HS-27A (cell line): ENCODE measurements at places on chromosomes 7 and 10.

DNA sequence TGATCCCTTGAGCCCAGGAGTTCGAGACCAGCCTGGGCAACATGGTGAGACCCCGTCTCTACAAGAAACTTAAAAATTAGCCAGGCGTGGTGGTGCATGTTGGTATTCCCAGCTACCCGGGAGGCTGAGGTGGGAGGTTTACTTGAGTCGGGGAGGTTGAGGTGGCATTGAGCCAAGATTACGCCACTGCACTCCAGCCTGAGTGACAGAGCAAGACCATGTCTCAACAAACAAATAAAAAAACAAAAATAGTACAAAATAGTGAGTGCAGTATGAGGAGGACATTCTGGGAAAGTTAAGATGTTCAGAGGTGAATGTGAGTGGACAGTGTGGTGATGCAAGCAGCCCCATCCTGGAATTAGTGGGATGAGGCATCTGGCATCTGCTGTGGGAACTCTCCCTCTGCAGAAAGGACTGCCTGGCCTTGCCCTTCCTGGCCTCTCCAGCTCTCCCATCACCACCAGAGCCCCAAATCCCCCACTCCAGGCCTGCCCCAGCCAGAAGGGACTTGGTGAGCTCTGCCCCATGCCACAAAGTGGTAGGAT lies 96.6 kb upstream of the PARD3 start:
- DNase-seq, result no peak

- no peak for DNase-seq
These were observed 78.2 kb downstream of the VTI1A start for GRCh38 chr10:112525200-112525599.

DNA sequence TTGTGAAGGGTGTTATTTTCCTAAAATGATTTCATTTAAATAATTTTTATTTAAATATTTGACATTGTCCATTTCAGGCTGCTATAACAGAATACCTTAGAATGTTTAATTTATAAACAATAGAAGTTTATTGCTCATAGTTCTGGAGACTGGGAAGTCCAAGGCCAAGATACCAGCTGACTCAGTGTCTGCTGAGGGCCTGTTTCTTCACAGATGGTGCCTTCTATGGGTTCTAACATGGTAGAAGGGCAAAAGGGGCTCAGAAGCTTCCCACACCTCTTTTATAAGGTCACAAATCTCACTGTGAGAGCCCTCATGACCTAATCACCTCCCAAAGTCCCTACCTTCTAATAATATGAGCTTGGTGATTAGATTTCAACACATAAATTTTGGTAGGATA lies 50.7 kb downstream of the MTURN start:
- DNase-seq, result no peak

- DNase-seq, result no peak
These were observed 503.5 kb upstream of the TPK1 start for GRCh38 chr7:145339319-145339718.

- DNase-seq, result no peak
These were observed 213.5 kb upstream of the MKI67 start for GRCh38 chr10:128339753-128340152.

DNA sequence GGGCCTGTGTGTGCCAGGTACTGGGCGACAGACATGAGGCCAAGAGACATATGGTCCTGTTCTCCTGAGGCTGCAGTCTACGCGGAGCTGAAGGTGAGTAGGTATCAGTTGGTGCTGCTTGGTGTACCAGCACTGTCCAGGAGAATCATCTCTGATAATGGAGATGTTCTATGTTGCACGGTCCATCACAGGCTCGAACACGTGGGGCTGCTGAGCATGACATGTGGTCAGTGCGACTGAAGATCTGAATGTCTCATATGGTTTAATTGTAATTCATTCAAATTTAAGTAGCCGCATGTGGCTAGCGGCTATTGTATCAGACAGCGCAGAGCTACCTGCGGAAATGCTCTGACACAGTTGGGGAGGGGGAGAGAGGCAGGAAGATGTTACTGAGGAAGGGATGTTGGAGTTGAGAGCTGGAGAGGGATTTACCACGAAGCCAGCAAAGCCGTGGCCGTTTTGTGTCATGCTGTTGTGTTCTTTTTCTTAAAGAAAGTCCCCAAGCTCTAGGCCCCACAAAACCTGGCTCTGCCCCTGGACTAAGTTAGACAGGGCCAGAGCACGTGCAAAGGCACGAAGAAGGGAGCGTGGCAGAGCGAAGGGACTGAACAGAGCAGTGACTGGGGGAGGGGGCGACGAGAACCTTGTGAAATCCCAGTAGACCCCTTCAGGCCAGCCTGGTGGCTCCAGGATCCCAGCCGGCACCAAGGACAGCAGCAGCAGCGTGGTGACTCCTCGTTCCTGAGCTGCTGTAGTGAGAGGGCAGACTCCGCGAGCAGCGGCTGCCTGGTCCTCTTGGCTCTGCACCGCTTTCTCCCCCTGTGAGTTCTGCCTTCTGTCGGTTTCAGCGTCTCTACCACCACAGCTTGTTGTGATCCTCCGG lies 20.0 kb downstream of the SMKR1 start:
- DNase-seq, result no peak

DNA sequence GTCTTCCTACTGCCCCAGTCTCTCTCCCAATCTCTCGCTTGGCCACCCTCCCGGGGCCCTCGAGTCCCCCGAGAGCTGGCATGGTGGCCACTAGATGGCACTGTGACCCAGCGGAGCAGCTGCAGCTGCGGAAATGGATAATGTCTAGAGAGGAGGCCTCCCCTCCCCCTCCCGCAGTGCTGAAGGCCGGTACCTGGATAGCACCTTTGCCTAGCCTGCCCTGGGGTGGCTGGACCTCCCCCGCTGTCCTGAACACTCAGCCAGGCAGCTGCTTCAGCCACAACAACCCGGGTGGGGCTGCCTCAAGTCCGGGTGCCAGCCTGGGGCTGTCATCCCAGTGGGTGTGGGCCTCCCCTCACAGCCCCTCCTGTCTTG lies 65.2 kb downstream of the GOLGA7B start:
- no peak for DNase-seq

DNA sequence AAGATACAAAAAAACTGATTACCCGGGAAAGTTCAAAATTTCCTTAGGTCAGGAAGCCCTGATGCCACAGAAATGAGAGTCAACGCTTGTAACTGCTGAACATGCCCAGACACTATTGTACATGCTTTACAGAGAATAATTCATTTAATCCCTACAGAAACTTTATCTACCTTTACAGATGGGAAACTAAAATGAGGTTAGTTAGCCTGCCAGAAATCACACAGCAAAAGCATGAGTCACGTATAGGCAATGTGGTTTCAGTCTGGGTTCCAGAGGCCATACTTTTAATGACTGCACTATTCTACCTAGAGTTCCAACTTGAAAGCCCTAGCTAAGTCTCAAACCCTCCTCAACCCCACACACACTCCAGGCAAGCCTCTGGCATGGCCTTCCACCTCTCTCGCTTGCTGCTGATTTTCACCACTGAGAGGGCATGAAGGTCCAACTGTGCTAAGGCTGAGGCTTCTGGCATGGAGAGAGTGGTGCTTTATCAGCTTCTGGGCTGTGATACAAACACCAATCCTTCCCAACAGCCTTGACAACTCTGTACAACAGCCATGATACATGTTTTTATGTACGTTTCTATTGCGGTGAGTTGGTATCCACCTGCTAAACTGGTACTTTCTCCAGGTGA lies 1011.2 kb upstream of the GHITM start:
- DNase-seq, result no peak

- no peak for DNase-seq
These were observed 34.2 kb downstream of the GPER1 start for GRCh38 chr7:1121886-1122831.

- no peak for DNase-seq
These were observed 94.3 kb downstream of the OAT start for GRCh38 chr10:124324451-124324850.

DNA sequence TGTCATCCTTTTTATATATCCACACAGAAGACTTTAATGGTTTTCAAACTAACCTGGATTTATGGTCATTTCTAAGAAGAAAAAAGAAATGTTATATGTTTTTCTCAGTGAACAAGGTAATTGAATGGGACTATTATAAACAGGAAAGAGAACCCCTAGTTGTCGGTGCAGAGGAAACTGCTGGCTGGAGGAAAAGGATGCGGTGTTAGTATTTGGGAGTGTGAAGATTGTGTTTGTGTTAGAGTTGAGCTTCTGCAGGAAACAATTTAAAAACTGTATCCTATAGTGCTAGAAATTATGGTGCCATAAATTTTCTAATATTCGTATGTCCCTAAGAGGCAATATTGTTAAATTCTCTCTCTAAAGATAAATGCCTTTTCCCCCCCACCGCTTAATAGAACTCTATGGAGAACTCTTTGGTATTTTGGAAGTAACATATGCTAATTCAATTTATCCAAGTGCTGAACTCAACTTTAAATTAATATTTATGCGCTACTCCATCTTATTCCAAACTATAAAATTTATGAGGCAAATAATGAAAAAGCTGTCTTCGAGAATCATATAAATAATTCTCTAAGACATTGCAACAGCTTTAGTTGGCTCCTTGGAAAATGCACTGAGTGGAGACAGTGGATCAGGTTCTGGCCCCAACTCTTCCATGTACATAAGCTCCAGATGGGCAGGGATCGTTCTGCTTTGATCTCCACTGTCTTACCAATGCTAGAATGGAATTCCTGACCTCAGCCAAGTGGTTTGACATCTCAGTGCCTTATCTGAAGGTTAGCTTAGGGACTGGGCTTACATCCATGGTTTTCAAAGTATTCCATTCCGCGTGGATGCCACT lies 5.6 kb downstream of the BZW2 start:
- no peak for DNase-seq

DNA sequence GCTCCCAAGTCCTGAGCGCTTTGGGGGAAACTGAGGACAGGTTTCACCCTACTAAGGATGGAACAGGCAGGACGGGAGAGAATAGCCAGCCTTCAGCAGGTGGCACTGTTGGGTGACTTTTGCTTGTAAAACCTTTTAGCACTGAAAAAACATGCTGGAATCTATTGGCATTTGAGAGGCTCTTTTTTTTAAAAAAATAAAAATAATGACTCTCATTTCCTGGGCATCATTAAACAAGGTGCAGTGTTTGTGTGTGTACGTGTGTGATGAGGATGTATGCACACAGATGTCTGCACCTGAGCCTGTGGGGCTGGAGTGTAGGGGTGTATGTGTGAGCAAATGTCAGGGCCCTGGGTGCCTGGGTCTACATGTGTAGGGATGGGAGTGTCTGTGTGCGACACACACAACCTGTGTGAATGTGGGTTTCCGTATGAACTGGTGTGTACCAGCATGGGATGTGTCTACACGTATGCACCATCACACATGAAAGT lies 177.9 kb downstream of the RPS24 start:
- no peak for DNase-seq

- no peak for DNase-seq
These were observed 128.5 kb upstream of the STEAP1 start for GRCh38 chr7:90025771-90026170.

GRCh38 chr10:5033061-5033778 lies 29.6 kb upstream of the AKR1C2 start:
- DNase-seq, result no peak

- no peak for DNase-seq
These were observed 23.5 kb downstream of the OGDH start for GRCh38 chr7:44629829-44630522.
